ENCODE measurements at places on chromosomes 16 and 17. TPM values are rescaled to one million over a fixed set of nuclear protein-coding genes. Genes with fewer than 3 reads are reported as not detected.

ZNF830 gene
- 31.5 TPM for total RNA-seq

ACBD4 gene
- not detected for total RNA-seq

EFNB3 gene
- total RNA-seq: 1.0 TPM

TELO2 gene
- 19.9 TPM for total RNA-seq

MYH1 gene
- not detected for total RNA-seq

PRRT2 gene
- total RNA-seq: not detected

DHRS11 gene
- total RNA-seq: 5.5 TPM

DECR2 gene
- 1.3 TPM for total RNA-seq

DNA sequence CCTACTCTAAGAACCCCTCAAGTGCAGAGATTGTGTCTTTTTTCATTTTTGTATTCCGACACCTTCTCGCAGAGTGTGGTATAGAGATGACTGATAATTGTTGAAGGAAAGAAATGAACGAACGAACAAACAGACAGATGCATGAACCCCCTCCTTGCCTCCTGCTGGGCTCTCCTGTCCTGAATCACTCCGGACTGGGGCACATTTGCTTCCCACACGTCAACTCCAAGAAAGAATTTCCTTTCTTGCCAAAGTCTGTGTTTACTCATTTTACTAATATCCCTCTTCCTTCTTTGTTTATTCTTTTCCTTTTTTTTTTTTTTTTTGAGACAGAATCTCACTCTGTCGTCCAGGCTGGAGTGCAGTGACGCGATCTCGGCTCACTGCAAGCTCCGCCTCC, 37.5 kb upstream of the BHLHA9 start:
- peak; percentile 36 for DNase-seq

GRCh38 chr16:715477-716199, 720 bp downstream of the METRN start:
- DNase-seq: peak; percentile 50

DNA sequence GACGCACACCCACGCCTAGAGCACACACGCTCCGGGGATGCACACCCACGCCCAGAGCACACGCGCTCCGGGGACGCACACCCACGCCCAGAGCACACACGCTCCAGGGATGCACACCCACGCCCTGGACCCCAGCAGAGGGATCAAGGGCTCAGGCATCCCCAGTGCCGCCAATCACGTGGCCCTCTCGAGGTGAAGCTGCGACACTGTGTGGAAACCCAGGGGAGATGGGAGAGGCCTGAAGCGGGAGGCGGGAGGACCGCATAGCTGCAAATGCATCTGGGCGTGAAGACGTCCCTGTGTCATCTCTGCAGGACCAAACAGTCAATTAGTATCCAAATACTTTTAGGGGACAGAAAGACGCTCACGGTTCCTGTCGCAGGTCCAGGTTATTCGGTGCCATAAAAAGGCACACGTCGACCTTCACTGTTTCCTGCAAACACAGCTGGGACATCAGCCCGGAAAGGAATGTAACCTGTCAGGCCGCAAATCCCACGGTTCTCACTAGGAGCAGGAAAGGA, 56.4 kb downstream of the TBC1D16 start:
- DNase-seq: no peak

- DNase-seq: no peak
Observed at GRCh38 chr16:85853547-85854545, 45.1 kb upstream of the IRF8 start.

DNA sequence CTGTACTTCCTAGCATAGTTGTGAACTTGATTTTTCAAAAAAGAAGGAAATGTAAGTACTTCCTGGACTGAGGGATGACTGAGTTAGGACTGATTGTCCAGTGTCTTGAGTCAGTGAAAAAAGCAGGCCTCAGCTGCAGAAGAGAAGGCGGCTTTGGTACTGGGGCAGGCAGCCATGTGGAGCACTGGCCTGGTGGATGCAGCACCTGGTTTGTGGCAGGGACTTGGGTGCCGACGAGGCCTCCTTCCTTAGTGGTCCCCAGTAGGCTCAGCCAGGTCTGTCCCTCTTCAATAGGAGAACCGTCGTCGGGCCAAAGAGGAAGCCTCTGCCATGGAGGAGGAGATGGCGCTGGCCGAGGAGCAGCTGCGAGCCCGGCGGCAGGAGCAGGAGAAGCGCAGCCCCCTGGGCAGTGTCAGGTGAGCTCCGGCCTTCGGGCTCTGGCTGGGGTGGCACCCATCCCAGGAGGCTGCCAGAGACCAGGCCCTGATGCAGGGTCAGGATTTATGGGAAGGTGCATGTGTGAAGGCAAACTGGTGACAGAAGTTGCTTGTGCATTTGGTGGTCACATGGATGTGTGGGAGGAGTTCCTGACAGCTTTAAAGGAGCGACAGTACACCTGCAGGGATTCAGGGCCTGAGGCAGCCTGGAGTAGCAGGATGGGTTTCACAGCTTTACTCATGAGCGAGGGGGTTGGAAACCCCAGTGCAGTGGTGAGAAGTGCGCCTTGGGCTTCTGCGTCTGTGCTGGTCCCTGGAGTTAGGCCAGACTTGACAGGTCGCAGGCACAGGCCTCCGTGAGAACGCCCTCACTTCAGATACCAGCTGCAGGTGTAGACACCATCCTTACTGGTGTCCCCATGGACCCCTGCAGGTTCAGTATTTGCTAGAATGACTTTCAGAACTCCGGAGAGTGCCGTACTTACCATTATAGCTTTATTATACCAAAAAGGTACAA, 17.3 kb downstream of the DHX38 start:
- DNase-seq: no peak

DNA sequence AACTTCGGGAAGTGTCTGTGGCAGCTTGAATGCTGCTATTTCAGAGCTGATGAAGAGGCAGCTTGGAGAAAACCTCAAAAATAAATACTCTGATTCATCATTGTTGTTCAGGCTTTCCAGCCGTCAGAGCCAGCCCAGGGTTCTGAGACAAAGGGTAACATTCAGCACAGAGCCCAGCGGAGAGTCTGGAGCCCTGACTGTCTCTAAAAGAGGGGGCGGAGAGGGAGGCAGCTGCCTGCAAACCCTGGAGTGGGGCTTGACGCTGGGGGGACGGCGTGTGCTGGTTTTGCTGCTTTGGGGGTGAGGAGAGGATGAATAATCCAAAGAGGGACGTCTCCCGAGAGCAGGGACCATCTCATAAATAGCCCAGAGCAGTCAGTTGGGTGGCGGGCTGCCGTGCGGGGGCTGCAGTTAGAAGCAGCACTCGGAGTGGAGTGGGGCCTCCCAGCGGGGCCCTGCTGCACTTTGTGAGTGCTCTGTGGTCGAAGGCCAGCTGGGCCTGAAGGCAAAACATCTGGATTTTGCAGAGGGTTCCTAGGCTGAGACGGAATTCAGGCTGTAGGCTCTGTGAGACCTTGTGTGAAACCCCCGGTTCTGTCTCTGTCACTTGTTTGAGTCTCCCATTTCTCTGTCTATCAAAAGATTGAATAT, 237.8 kb downstream of the PRKCA start:
- peak; percentile 92 for DNase-seq

DNA sequence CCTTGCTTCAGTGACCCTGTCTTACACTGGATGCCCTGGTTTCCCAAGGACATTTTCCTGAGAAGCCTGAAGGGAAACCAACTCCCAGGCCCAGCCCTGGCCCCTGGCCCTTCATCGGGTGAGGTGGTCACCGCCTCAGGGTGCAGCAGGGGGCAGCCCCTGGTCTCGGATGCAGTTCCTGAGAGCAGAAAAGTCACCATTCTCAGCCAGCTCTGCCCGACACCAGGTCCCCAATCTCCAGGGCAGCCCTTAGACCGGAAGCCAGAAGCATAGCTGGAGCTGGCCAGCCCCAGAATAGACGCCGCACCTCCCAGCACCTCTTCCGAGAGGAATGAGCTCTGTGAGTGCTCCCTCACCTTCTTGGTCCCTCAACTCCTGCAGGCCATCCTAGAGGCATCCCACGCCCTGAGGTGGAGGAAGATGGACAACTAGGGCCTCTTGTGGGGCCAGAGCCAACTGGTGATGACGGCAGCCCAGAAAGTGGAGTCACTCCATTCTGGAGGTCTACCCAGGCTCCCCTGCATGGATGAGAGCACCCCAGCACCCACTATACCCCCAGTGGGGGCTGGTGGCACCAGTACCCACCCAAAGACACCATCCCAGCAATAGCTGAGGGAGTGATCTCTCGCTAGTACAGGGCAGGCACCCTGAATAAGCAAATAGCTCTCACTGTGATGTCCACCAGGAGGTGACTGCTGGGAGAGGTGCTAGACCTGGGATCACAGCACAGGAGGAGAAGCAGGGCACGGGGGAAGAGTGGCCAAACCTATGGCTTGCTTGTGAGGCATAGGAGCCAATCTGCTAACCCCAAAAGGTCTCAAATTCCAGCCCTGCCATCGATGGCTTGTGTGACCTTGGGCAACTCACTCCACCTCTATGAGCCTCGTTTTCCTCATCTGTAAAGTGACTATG, 56.2 kb downstream of the TK2 start:
- DNase-seq: no peak

DNA sequence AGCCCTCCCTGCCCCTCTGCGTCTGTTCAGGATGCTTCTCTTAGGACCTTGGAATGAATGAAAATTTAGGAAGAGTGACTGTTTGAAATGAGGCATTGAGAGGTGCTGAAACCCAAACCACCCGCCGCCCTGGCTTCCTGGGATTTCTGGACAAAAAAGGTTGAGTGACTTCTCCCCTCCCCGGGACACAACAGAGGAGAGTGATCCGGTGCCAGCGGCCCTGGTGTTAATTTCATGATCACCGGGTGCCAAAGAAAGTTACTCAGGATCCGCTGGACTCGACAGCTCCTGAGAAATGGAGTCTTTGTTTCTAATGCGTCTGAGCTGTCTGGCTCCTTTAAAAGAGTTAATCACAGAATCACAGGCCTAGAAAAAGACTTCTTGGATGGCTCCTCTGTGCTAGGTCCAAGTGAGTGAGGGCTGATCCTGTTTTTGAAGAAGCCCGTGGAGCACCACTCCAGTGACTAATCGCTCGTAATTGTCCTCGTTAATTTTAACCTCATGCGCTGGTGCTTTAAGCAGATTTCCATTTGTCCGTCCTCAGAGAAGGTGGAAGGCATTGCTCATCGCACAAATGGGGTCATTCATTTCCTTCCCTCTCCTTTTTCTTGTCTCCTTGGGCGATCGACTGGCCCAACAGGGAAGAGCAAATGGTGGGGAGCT, 144.4 kb upstream of the ZFHX3 start:
- peak; percentile 13 for DNase-seq

DNA sequence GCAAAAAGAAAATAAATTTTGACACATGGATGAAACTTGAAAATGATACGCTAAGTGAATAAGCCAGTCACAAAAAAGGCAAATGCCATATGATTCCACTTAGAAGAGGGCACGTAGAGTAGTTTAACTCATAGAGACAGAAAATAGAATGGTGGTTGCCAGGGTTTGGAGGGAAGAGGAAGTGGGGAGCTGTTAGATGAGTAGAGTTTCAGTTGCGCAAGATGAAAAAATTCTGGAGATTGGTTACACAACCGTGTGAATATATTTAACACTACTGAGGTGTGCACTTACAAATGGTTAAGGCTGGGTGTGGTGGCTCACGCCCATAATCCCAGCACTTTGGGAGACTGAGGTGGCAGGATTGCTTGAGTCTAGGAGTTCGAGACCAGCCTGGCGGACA, 93.4 kb upstream of the TMEM132E start:
- no peak for DNase-seq

DNA sequence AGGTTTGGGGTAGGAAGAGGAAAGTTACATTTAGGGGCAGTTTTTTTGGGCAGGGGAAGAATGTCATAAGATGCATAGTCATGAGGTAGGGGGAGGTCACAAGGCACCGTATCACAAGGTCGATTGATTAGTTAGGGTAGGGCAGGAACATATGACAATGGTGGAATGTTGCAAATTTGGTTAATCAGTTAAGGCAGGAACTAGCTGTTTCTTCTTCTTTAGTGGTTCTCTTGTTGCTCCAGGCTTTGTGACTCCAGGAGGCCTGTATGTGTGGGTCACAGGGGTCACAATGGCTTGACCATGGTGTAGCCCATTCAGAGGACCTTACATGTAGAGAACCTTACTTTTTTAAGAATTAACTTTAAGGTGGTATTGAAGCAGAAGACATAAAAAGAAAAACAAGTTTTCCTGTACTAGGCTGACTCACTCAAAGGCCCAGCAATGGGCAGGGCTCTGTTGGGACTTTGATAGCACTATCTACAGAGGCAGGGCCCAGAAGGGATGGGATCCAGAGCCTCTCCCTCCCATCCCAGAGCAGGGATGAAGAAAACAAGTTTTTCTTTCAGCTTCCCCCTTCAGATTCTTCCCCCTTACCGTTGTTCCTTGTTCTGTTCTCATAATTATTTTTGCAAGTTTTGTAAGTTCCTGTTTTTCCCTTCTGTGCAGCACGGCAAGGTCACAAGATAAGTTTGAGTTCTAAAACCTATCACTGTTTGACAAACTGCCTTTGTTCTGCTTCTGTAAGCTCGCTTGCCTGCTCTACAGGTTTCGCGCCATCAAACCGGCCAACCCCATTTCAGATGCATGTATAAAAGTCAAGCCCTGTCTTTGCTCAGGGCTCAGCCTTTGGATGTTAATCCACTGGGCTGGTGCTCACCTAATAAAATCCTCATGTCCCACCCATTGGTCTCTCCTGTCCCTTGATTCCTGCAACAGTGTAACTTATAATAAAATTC, 45.8 kb upstream of the ATF7IP2 start:
- DNase-seq: no peak

DNA sequence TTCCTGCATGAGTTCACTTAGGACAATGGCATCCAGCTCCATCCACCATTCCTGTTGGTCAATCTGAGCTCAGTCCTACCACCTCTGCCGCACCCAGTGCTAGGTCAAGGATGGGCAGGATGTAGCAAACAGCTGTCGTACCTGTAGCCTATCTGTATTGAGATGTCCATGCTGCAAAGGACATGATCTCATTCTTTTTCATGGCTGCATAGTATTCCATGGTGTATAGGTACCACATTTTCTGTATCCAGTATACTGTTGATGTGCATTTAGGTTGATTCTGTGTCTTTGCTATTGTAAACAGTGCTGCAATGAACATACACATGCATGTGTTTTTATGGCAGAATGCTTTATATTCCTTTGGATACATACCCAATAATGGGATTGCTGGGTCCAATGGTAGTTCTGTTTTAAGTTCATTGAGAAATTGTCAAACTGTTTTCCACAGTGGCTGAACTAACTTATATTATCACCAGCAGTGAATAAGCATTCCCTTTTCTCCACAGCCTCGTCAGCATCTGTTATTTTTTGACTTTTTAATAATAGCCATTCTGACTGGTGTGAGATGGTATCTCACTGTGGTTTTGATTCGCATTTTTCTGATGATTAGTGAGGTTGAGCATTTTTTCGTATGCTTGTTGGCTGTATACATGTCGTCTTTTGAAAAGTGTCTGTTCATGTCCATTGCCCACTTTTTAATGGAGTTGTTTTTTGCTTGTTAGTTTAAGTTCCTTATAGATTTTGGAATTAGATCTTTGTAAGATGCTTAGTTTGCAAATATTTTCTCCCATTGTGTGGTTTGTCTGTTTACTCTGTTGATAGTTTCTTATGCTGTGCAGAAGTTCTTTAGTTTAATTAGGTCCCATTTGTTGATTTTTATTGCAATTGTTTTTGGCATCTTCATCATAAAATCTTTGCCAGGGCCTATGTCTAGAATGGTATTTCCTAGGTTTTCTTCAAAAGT, 7.2 kb upstream of the MRTFB start:
- DNase-seq: no peak
